Effector CD4-positive, alpha-beta T cell (primary cell): ENCODE measurements at places on chromosomes 3 and 15.

DNA sequence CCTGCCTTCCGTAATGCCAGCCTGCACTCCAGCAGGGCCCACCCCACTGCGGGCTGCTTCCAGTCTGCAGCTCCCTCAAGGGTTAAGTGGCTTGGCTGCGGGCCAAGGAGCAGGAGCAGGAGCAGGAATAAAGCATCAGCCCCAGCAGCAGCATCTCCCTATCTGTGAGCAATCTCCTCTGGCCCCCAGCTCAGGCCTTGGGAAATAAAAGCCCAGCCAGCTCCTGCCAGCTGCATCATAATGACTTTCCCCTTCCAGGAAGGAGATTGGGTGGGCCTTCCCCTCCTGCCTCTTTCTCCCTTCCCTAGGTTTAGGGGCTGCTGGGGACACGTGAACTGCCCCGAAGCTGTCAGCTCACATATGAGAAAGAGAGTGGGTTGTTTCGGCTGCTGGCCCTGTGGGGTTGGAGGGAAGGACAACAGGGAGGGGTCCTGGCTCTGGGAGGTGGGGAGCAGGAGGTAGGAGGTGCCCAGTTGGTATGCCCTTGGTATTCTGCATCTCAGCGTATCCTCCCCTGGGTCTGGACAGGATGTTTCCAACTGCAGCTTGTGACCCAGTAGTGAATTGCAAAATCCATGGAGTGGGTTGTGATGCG lies 34.6 kb upstream of the FGD5 start:
- no peak for DNase-seq

GRCh38 chr3:145696011-145696410 lies 465.0 kb downstream of the PLOD2 start:
- no peak for DNase-seq

- no peak for DNase-seq
Observed at GRCh38 chr15:40235201-40235885, 3.5 kb upstream of the PAK6 start.

DNA sequence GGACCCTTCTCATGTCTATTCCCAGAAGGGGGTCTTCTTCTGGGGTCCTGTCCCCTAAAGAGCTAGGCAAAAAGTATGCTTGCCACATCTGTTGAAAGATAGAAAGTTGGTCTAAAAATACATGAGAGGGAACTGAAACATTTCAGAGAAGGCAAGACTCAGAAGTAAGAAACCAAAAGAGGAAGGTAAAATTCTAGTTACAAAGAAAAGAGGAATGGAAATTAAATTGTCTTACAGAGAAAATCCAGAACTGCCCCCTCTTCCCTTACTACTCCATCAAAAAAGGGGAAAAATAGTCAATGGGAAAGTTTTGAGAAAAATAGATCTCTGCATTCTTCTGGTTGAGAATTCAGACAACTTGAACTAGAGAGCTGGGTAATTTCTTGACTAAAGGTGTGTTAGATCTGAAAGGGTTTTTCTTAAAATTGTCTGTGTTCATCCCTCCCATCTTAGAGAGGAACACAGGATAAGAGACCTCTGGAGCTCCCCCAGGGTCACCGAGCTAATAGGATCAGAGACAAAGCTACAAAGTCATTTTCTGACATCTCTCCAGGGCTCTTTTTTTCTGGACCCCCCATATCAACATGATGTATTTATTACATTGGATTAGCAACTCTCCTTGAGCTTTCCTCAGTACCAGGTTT lies 32.3 kb upstream of the CCR2 start:
- DNase-seq: no peak

- no peak for DNase-seq
Observed at GRCh38 chr3:10839167-10839566, 23.1 kb downstream of the SLC6A11 start.

DNA sequence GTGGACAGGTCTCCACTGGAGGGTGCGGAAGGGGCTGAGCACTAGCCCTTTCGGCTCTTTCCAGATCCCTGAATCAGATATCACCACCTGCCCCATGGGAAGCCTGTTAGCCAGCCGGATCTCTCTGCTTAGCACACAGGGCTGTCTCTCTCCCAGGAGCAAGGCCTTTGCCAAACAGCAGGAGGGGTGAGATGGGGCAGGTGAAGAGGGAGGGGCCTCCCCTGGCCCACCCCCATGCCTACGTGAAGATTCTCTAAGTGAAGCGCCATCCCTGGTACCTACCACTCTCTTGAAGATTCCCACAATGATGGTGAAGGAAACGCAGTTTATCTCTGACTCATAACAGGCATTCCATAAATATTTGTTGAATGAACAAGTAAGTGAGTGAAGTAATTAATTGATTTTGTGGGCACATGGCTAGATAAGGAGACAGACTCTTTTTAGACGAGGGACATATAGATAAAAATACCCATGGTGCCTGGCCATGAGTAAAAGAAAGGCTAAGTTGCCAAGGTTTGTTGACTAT lies 19.6 kb upstream of the HCN4 start:
- DNase-seq: no peak

- DNase-seq: no peak
Observed at GRCh38 chr3:54671511-54671910, 256.3 kb downstream of the LRTM1 start.

- no peak for DNase-seq
Observed at GRCh38 chr3:72079369-72079872, 294.5 kb upstream of the PROK2 start.

DNA sequence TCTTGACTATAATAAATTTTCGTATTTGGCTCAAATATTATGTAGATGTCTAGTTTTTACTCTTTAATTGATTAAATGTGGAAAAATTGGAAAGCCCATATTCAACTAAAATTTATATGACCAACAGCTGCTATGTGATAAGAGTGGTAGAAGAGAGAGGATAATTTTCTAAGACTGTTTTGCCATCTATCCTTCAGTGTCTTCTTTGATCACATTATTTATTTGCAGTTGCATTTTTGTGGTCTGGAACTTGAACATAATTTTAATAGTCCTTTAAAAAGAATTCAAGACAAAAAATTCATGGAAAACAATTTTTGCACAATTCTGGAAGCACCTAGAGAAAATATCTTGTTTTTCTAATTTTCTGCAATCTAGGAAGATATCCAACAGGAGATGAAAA lies 213.3 kb upstream of the THBS1 start:
- no peak for DNase-seq

- DNase-seq: no peak
Observed at GRCh38 chr3:101884776-101885175, 35.5 kb downstream of the NFKBIZ start.

- DNase-seq: no peak
Observed at GRCh38 chr3:115469649-115470048, 153.7 kb upstream of the GAP43 start.

DNA sequence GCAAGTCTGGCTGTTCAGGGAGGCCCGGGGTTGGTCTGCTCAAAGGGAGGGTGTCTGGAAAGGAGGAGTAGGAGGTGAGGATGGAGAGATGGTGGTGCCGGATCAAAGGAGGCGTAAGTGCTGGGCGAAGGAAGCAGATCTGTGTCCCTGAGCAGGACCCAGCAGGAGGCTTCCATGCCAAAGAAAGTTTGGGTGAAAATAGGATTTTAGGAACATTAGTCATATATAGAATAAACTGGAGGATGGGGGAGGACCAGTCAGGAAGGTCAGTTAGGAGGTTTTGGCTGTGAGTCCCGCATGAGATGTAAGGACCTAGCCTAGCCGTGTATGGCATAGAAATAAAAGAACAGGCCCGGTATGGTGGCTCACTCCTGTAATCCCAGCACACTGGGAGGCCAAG lies 28.6 kb upstream of the VPS8 start:
- DNase-seq: no peak

DNA sequence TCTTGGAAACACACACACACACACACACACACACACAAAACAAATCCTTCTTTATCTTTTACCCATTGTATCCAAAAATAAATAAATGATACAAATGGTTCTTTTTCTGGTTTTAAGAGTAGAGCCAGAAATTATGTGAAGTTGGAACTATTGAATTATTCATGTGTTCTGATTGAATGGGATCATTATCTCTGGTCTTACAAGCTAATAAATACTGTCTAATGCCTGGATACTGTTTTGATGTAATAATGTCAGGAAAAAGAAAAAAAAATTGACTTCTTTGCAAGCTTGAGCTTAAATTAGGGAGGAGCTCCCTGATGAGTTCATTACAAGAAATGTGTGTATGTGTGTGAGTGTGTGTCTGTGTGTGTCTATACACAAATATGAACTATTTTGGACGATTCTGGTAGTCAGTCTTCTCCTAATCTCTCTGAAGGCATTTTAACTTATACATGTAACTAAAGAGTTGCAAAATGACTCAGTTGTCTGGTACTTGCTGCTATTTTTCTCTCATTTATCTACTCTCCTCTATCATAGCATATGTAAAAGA lies 507.2 kb upstream of the AGTR1 start:
- DNase-seq: no peak

- no peak for DNase-seq
Observed at GRCh38 chr3:171028025-171028778, 1.7 kb upstream of the SLC2A2 start.

DNA sequence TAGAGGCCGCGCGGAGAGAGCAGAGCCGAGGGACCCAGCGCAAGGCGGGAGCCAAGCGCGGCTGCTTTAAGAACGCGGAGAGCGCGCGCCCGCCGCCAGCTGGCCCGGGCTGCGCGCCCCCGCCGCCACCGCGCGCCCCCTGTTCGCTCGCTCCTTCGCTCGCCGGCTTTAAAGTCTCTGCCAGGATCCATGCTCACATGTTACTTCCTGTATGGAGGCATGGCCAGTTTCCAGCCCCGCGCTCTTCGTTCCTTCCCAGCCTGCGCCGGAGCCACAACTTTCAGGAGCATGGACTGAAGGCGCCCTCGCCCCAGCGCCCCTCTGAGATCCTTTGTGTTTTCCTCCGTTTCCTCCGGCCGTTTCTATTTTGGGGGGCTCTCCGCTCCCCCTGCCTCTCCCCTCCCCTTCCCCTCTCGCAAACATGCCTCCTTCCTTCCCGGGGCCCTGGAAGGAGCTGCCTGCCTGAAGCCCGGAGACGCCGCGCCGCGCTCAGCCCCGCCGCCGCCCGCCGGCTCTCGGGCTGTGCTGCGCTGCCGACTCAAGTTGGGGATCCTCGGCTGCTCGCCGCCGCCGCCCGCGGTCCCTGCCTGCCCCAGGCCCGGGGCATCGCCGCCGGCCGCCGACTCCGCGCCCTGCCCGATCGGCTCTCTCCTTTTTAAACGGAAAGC lies at the start of gene PTPRG:
Gene PTPRG, plus strand, starts transcription at position 198 of the 668 bp plus-strand sequence. CDS start 717 bp downstream, outside the sequence.
- DNase-seq: no peak

- DNase-seq: no peak
Observed at GRCh38 chr3:164940745-164941144, 137.6 kb downstream of the SI start.

DNA sequence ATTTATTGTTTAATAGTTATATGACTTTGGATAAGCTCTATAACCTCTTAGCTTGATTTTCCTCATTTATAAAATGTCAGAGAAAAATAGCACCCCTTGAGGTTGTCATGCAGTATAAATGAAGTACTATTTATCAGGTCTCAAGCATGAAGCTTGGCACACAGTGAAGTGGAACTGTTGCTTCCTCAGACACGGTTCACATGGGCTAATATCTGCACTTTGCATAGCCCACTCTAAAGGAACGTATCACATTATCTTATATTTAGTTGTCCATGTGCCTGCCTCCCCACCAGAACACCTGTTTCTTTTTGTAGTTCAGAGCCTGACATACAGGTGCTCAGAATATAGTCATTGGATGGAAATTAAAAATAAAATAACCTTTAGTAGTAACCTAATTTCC lies 273.7 kb downstream of the SOX2 start:
- DNase-seq: no peak

- no peak for DNase-seq
Observed at GRCh38 chr15:96505014-96505413, 174.5 kb downstream of the NR2F2 start.

GRCh38 chr15:81225161-81225671 lies 28.5 kb downstream of the IL16 start:
- DNase-seq: no peak

DNA sequence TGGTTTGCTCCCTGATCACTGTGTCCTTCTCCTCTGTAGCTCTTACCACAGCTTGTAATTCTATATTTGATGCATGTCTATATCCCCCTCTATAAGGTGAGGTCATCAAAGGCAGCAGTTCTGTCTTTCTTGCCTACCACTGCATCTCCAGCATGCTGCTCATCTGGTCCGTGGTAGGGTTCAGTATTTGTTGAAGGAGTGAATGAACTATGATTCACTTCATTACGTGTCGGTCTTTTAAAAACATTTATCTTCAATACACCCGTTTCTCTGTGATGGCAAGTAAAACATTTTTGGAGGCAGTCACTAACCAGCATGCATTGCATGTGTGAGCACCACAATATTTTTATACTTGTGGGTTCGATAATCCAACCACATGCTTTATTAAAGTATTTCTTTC lies 27.6 kb downstream of the CHST14 start:
- DNase-seq: no peak

DNA sequence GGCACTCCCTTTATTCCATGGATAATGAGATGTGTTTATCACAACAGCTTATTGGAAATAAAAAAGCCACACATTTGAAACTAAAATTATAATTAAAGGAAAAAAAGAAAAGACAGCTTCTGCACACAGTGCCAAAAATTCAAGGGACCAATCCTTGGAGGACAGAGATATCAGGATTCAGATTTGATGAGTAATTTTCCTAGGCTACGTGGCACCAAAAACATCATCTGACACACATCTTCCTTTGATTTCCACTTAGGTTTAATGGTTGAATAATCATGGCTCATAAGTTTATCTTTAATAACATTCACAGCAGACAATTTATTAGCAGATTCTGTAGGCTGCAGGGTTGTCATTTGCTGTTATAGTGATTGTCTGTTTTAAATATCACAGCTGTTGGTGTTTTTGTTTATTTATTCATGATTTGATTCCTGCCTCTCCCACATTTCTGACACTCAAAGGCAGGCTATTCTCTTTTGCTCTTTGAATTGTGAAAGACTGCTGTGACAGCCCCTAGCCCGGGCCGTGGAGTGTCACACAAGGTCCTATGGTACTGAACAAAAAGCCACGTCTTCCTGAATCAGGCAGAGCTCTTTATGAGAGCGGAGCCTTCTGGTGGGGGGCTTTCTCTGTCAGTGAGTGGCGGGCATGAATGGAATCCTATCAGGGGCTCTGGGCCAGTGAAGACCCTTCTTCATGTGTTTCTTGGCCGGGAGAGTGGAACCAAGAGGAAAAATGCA lies 708.5 kb downstream of the SQOR start:
- DNase-seq: no peak

DNA sequence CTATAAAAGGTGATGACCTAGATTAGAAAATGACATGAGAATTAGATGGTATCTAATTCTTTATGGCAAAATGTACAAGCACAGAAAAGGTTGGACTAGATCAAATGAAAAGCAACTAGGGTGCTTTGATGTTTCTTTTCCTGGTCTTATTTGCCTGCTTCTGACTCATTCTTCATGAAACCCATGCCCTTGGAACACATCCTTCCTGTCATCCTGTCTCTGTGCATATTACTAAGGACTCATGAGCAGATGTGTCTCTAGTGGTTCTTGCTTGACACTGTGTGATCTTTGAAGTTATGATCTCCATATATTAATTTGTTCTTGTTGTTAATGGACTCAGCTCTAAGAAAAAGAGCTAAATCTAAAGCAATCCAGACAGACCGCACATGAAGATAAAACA lies 314.0 kb downstream of the ERC2 start:
- DNase-seq: no peak

- DNase-seq: no peak
Observed at GRCh38 chr15:82950746-82951370, 1.7 kb downstream of the HOMER2 start.
